ENCODE measurements at places on chromosomes 12 and 14.

DNA sequence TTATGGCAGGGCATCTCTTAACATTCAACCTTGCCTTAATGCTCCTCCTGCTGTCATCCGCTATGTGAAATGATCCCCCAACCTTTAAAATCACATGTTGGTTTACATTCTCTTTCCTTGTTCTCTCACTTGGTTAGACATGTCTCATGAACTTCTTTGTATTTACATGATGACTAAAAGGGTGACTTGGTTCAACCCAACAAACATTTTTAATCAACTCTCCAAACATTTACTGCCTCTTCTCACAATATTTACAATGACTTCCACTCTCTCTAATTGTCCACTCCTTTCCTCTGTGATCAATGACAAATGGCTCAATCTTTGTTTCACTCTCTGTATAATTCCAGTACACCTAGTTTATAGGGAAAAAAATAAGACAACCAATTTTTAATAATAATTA, 506.1 kb downstream of the NELL2 start:
- DNase-seq, result no peak

- DNase-seq, result no peak
These were observed 104.8 kb downstream of the UNC79 start for GRCh38 chr14:93535537-93535936.

DNA sequence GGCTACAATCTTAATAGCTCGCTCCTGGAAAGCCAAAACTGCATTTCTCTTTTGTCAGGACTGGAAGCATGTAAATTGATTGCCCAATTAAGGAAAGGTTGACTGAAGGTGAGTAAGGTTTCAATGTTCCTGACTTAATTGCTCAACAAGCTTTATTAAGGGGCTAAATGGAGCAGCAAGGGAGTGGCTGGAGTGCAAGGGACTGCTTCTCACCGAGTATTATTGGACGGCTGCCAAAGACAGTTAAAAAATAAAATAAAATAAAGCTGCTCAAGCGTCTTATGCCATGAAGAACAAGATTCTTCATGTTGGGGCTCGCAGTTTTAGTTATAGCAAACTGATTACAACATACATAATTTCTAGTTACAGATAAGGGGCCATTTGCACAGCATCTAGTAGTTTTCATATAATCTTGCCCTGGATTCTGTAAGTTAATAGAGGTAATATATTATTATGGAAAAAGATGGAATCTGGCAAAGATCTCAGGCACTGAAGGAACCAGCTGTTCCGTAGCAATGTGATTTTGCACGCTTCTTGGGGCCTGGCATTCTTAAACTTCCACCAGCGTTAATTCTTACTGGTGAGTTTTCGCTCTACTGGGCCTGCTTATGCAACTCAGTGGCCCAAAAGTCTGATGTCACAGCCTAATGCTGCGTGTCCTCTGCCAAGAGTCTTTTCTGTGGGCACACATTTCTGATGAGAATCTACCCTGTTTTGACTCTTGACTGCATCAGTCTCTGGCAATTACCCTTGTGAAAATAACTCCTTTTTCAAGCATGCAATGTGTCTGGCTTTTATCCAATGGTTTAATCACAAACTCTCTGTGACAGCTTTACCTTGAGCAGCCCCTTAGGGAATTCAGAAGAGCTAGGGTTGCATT, 108.5 kb downstream of the SLC38A1 start:
- DNase-seq, result no peak

- no peak for DNase-seq
These were observed 102.2 kb downstream of the ERC1 start for GRCh38 chr12:1093166-1093751.

DNA sequence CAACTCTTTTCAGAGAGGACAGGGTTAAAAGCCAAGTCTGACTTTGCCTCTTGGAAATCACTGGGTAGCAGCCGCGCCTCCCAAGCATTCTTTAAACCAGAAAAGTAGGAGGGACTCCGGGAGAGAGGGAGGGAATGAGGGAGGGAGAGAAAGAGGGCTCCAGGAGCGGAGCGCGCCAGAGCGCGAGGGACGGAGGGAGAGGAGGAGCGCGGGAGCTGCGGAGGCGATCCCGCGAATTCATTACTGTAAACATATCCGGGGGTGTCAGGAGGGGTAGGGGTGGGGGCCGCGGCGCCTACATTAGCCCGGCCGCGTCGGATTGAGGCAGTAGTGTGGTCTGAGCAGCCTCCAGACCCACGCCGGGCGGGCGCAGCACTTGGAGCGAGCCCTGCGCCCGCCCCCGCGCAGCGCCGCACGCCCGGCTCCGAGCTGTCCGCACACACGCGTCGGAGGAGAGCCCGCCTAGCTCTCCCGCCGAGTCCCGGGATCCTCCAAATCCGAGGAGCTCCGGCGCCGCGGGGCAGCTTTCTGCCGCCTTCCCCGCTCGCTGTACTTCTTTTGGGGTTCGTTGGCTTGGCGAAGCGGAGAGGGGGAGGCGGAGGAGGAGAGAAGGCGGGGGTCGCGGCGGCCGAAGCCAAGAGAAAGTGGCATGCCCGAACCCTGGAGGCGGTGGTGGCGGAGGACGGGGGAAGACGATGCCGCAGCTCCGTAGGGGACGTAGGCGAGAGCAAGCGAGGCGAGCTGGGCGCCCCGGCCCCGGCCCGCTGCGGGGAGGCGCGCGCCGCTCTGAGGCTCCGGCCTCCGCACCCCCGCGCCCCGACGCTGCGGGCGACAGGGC, 3.3 kb downstream of the FLRT2 start:
- DNase-seq, result no peak

DNA sequence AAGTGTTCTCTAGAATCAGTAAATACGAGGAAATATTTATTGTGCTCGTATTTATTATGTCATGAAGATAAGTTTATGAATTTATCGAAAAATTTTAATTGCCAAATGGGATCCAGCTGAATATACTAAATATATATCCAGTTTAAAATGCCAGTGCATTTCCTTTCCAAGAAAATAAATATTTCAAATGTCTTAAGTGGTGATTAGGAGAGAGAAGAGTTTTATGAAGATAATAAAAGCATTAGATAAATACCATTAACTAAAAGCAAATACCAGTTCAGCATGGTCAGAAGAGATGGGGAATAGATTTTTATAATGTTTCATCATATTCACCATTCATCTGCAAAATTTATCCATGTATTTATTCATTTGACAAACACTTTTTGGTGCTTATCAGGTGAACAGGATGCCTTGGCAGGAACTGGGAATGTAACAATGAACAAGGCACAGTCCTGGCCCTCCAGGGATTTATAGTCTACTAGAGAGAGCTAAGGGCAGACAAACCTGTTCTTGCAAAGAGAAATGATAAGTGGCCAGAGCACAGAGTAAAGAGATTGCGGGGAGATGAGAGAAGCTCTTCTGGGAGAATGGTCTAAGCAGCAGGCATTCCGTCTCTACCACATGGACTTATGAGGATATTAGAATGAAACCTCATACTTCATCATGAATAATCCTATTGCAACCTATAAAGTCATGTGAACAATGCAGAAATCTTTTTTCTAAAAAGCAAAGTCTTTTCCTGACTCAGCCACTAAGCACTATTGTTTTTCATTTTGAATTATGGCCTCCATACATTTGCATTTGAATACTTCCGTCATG, 143.7 kb upstream of the ABCD2 start:
- no peak for DNase-seq

DNA sequence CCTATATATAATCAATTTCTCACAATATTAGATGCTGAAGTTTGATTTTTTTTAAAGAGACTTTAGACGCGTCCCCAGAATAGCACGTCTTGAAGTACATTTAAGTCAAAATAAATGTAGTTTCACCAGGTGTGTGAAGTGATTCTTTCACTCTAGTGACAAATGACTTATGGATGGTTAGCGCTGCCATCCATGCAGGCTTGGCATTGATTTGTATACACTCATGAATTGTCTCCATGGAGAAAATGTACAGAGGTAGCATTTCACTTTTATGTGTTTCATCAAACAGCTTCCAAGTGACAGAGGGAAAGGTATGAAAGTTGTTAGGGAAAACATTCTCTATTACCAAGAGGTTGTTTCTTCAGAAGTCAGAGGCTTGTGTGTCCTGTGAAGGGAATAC, 360.8 kb downstream of the PDZRN4 start:
- no peak for DNase-seq

DNA sequence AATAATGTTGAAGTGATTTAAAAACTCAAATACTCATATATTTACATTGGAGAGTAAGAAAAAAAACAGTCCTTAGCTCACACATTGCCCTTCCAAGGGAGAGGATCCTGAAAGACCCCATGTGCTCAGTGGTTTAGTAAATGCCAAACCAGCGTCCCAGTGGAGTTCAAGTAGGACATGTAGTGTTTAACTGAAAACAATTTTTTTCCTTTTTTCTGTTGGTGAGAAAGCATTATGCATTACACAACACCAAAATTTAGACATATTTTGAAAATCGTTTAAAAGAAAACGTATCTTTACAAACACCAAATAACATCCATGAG, 33.6 kb downstream of the UBR7 start:
- DNase-seq, result no peak

DNA sequence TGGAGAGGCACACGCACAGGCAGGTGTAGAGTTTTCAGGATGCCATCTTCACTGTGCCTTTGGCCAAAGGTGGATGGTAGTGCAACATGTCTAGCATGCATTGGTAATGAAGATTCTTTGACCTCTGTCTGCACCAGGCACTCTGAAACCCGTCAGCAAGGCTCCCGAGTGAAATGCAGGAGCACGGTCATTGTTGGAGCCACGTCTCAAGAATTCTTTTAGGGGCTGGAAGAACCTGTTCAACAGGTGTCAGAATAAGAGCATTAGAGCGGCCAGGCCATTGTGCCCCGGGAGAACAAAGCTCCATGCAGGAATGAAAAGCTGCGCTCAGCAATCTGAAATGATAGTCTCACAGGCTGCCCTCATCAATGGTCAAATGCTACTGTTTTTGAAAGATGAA, 40.2 kb upstream of the DICER1 start:
- no peak for DNase-seq

DNA sequence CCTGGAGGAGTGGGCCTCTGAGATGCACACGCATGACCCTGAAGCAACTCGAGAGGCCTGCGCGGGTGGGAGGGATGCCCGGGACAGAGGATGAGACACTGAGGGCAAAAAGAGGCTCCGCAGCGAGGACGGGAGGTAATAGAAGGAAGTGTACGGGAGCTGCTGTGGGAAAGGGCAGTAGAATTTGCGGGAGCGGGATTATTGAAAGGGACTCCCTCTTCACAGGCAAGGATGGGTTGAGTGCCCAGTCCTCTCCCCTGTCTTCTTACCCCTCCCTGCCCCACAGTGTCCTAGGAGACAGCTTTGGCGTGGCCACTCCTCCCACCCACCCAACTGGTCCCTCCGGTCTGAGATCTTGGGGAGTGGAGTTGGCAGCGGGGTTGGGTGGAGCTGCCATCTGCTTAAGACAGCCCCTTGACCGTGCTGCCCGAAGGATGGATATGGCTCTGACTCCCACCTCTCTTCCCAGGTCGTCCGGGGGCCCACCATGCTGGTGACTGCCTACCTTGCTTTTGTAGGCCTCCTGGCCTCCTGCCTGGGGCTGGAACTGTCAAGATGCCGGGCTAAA, 15.7 kb upstream of the ESPL1 start:
- DNase-seq, result no peak

DNA sequence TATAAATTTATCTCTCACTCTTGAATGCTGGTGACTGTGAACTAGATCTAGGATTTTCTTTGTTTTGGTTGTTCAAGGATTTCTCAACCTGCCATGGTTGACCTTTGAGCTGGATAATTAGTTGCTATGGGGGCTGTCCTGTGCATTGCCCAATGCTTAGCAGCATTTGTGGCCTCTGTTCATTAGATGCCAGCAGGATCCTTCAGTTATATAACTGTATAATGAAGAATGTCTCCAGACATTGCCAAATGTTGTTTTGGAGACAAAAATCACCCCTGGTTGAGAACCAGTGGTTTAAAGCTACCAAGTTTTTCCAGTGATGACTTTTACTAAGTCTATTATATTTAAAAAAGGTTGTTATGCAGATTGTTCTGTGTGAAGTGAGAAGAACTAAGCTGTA, 147.9 kb upstream of the STXBP6 start:
- no peak for DNase-seq

DNA sequence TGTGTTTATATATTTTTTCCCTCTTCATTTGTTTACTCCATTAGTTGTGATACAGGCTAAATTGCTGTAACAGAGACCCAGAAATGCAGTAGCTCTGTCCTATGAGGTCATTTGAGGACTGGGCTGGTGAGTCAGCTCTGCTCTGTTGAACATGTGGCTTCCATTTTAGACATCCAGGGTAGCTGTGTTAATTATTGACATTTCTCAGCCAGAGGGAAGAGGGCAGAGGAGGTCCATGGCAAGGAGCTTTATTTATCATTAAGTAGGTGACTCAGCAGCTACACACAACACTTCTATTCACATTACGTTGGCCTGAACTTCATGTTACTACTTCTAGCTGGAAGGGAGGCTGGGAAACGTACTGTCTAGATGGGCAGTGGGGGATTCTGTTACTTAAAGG, 85.4 kb downstream of the PTCSC3 start:
- DNase-seq, result no peak

Data from stimulated activated CD8-positive, alpha-beta memory T cell treated with anti-CD3 and anti-CD28 coated beads, Interleukin-4, amount 100 ng/mL, for 4 hours (primary cell).